ENCODE measurements at places on chromosomes 11 and 22. TPM values are rescaled to one million over a fixed set of nuclear protein-coding genes. Genes with fewer than 3 reads are reported as not detected.

The SUSD2 gene
- total RNA-seq = 1.2 TPM

The NEAT1 gene
- 201 TPM for total RNA-seq

The OR51E1 gene
- not detected for total RNA-seq

The MAPK8IP2 gene
- 0.42 TPM for total RNA-seq

The PLAAT5 gene
- total RNA-seq = not detected

The RFPL2 gene
- total RNA-seq = not detected

The KRTAP5-1 gene
- total RNA-seq = not detected

The ANO5 gene
- not detected for total RNA-seq

The PKP3 gene
- total RNA-seq = 0.62 TPM

The SLC37A2 gene
- 0.16 TPM for total RNA-seq

The C11orf87 gene
- not detected for total RNA-seq

The SHANK3 gene
- not detected for total RNA-seq

The SLC36A4 gene
- total RNA-seq = 17.6 TPM

The FJX1 gene
- not detected for total RNA-seq

The BET1L gene
- total RNA-seq = 58.0 TPM

The SLC35C1 gene
- total RNA-seq = 3.3 TPM

The ST14 gene
- 0.16 TPM for total RNA-seq

The GSTT2B gene
- not detected for total RNA-seq

The CRACR2B gene
- total RNA-seq = 0.30 TPM

The C11orf97 gene
- total RNA-seq = not detected

The PDGFB gene
- 1.8 TPM for total RNA-seq

The SYT12 gene
- not detected for total RNA-seq

The KRTAP5-9 gene
- total RNA-seq = not detected

The IL10RA gene
- 295 TPM for total RNA-seq

The DEFB131B gene
- not detected for total RNA-seq

The PTPRJ gene
- total RNA-seq = 26.9 TPM

The OR9Q2 gene
- not detected for total RNA-seq

The OR8G1 gene
- total RNA-seq = not detected

The GGT1 gene
- 6.5 TPM for total RNA-seq

The MMP1 gene
- total RNA-seq = not detected

The CATSPER1 gene
- not detected for total RNA-seq

The TEX12 gene
- not detected for total RNA-seq

The SLC22A25 gene
- total RNA-seq = not detected

The BTBD18 gene
- total RNA-seq = not detected

The SMTNL1 gene
- total RNA-seq = not detected

The C1QTNF4 gene
- total RNA-seq = not detected

The LRRC74B gene
- total RNA-seq = not detected

The RBFOX2 gene
- 0.79 TPM for total RNA-seq

The CDC42BPG gene
- total RNA-seq = 7.9 TPM

The MUC2 gene
- not detected for total RNA-seq

The PRG3 gene
- total RNA-seq = not detected

The NPAS4 gene
- not detected for total RNA-seq

The FGF19 gene
- total RNA-seq = not detected

The TPBGL gene
- 0.43 TPM for total RNA-seq

The CACNA1I gene
- 5.9 TPM for total RNA-seq

The CRYBB2 gene
- total RNA-seq = not detected

The BAIAP2L2 gene
- total RNA-seq = 0.61 TPM

The MRGPRX4 gene
- total RNA-seq = not detected

The TMEM138 gene
- total RNA-seq = 60.7 TPM

The CDON gene
- 1.00 TPM for total RNA-seq

The DNAJB13 gene
- total RNA-seq = not detected

The CALCA gene
- total RNA-seq = not detected

The CYP2D6 gene
- 2.8 TPM for total RNA-seq

The B4GALNT4 gene
- total RNA-seq = 0.84 TPM

The CASP4 gene
- total RNA-seq = 63.5 TPM

The SCGB2A2 gene
- total RNA-seq = not detected

Measured in CD8-positive, alpha-beta T cell (primary cell).